Progenitor cell of endocrine pancreas (in vitro differentiated cells): ENCODE measurements at places on chromosomes 12 and 14.

- no peak for DNase-seq
These were observed 157.4 kb upstream of the C14orf180 start for GRCh38 chr14:104421892-104422828.

DNA sequence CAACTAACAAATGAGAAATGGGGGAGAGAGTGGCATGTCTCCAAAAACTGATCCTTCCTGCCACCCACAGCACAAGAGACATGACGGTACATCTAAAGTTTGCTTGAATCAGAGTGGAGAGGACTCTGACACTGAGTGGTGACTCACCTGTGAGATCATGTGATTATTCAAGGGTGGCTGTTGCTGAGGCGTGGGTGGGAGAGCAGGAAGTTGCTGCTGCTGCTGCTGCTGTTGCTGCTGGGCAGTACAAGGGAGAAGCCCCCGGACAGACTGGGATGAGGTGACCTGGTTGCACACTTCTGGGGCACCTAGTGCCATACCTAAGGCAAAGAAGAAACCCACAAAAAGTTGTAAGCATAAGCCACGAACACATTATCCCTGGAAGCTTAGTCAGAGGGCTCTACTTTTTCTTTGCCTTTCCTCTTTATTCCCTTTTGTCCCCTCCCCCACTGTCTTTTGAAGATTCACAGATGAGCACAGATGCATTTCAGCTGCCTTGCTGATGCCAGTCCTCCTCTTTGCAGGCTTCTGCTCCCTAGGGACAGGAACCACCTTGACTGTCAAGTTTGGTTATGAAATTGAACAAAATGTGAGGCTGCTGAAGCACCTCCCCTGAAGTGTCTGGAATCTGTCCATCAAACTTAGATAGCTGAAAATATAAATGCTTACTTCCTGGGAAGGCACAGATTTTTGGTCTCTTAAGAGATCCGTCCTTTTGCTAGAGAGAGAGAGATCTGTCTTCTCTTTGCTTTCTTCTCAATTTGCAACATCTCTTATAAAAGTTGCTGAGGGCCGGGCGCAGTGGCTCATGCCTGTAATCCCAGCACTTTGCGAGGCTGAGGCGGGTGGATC is 29.4 kb upstream of the STAC3 start:
- DNase-seq: no peak

GRCh38 chr12:1481906-1482305 is 112.5 kb downstream of the FBXL14 start:
- no peak for DNase-seq

DNA sequence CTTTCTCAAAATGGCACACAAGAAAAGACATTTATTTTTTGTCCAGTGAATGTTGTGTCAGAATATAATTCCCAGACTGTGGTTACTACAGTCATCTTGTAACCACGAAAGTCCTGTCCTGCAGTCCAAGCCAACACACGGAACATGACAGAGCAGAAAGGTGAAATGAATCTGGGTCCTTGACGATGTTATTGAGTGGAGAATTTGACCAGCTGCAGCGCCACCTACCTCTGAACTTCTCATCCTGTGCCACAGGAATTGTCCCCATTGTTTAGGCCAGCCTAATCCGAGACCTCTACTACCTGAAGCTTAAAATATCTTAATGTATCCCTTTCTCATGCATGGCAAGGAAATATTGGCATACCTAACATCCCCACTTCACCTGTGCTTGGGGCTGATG is 64.1 kb upstream of the OTX2 start:
- DNase-seq: no peak

DNA sequence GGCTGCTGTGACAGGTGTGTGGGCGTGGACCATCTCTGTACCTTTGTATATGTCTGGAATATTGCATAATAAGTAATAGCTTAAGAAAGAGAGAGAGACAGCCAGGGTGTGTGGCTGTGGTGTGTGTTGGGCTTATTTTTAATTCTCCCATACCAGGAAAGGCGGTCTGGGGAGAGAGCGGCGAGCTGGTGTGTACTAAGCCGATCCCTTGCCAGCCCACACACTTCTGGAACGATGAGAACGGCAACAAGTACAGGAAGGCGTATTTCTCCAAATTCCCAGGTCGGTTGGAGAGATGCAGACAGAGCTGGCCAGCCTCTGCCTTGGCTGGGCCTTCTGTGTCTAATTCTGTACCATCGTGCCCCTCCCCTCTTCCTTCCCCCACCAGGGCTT is 63.9 kb downstream of the AACS start:
- DNase-seq: no peak

DNA sequence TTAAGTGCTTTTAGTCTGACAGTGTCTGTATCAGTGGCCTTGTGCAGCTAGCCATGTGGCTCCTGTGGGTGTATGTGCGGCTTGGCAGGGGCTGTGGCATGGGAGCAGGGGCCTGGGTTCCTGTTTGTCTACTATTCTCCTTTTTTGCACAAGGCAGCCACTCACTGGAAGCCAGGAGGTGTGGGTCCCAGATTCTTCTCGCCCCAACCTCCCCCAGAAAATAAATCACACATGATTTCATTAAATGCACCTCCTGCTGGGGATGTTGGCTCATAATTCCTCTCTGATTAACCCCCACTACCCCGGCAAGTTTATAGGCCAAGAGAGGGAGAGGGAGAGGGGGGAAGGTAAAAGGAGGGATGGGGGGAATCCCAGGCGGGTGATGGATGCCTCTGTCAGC is 17.6 kb downstream of the CALCOCO1 start:
- DNase-seq: no peak

DNA sequence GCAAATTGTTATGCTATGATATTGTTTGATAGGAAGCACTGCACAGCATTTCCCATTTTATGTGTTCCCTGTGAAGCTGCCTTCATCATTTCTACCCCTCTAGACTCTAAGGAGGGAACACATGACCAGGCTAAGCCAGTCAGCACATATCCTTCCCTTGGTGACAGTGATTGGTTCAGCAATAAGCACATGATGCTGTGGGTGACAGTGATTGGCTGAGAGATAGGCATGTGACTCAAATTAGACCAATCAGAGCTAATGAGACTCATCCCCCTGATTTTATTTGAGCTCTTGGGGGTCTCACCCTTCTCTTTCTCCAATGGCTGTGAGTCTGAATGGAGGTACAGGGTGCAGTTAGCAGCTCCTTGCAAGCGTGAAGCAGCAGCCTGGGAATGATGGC is 195.2 kb downstream of the NUAK1 start:
- DNase-seq: no peak

GRCh38 chr12:6428326-6428725 is 16.4 kb upstream of the CD27 start:
- DNase-seq: no peak

- no peak for DNase-seq
These were observed 58.3 kb upstream of the ARID2 start for GRCh38 chr12:45671254-45671653.

GRCh38 chr12:69007101-69007854 is 74.3 kb upstream of the CPM start:
- DNase-seq: no peak

GRCh38 chr12:130748786-130749185 is 32.7 kb upstream of the RIMBP2 start:
- DNase-seq: no peak

DNA sequence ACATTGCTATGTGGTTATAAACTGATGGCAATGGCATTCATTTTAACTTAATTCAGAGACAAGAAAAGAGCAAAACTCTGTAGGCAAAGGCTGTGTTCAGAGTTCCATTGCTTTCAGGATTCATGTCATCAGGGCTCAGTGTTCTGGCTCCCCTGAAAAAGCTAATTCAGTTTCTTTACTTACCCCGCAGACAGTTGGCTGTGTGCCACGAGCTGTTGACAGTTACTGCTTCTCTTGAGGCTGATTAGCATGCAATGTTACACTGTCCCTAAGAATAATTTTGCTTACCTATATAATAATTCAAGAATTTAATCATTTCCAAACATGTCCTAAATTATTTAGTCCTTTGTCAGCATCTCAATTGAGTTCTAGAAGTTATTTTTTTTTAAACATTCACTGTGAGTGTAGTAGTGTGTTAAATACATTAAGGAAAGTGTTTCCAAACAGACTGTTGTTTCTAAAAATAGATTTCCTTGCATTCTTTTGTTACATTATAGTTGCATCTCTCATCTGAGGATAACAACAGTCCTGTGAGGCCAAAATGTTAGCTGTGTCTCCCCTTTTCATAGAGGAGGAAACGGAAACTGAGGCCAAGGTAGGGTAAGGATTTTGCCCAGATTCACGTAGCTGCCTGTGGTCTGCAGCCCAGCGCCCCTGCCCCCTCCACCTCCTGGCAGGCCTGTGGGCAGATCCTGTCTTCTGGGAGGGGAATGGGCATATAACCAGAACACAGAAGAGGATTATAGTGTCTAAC is 98.6 kb downstream of the PELI2 start:
- no peak for DNase-seq

- no peak for DNase-seq
These were observed 55.3 kb upstream of the AMN1 start for GRCh38 chr12:31783996-31784645.

- DNase-seq: no peak
These were observed 122.4 kb upstream of the KRR1 start for GRCh38 chr12:75633789-75634188.

DNA sequence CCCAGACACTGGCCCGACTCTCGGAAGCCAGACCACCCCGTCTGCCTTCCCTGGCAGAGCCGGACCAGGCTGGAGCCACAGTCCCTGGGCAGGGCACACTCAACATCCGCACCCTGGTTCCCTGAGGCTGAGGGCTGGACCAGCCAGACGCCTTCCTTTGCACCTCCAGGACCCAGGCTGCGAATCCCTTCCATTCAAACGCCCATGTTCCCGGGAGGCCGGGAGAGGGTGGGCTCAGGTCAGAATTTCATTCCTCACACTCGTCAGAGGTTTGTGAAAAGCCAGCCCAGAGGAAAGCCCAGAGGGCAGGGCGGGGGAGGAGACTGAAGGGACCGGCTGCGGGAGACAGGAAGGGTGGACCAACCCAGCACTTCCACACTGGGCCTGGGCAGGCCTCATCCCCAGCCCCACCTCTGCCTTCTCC is 58.7 kb downstream of the LRRC74A start:
- no peak for DNase-seq

- DNase-seq: no peak
These were observed 117.2 kb downstream of the TMX1 start for GRCh38 chr14:51357250-51357649.

- DNase-seq: no peak
These were observed 32.2 kb downstream of the RAN start for GRCh38 chr12:130904064-130904463.

DNA sequence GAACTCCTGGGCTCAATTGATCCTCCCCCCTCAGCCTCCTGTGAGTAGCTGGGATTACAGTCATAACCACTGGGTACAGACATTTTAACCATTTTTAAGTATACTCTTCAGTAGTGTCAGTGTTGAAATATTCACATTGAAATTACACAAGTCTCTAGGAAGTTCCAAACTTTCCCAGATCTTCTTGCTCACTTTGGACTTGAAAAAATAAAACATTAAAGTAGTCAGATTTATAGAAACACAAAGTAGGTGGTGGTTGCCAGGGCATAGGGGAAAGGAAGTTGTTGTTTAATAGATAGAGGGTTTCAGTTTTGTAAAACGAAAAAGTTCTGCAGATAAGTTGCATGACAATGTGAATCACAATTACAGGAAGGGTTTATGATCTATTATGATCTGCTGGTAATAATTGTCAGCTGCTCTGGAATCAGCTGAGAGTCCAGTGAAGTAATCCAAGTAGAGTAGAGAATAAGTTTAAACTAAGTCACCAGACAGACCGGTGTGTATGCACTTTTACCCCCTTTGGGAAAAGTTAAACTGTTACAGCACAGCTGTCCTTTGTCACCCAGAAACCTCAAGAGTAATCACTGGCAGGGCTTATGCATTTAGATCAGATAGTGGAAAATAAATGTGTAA is 27.4 kb downstream of the PCNX1 start:
- no peak for DNase-seq

- no peak for DNase-seq
These were observed 79.3 kb downstream of the SSPN start for GRCh38 chr12:26274441-26275312.

DNA sequence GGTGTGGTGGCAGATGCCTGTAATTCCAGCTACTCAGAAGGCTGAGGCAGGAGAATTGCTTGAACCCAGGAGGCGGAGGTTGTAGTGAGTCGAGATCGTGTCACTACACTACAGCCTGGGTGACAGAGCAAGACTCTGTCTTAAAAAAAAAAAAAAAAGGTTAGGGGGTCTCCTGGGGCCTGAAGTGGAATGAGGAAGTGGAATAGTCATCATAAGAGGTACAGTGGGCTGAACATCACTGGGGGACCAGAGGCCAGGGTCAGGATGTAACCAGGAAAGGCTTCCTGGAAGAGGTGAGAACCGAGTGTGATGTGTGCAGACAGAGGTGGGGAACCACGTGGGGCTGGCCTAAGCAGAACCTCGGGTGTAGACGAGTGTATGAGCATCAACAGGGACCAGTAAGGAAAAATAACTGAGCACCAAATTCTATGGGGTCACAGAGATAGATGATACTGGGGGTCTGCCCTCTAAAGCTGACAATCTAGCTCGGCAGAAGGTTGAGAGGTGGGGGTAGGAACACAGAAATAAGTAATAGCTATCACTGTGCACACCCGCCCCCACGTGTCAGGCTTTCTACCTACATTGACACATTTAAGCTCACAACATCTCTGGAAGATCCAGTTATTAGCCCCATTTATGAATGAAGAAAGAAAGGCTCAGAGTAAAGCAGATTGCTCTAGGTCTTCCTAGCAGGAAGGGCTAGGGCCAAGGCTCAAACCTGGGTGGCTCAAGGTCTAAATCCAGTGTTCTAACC is 5.0 kb upstream of the COX6A1 start:
- DNase-seq: no peak

DNA sequence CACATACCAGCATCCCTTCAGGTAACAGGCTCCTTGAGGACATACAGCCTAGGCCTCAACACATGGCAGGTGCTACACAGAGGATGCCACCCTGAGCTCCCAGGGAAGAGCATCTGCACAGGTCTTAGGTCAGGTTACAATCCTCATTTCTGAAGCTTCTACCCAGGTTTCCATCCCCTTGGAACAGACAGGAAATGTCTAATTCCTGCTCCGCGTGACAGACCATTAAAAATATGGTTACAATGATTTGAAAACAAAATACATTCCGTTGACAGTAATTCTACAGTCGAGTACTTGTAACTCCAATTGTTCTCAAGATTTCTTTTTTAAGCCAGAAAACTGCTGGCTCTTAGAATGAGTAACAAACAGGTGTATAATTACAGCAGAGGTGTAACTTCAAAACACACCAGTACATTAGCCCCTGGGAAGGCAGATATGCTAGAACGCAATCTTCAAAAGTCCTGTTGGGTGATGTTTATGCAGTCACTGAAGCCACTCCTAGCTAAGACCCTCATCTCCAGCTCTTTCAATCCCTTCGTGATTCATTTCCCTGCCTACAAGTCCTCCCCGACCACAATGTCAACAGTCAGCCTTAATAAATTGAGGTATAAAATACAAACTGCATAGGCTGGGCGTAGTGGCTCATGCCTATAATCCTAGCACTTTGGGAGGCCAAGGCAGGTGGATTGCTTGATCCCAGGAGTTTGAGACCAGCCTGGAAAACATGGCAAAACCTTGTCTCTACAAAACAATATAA is 11.6 kb downstream of the SETD3 start:
- DNase-seq: no peak

DNA sequence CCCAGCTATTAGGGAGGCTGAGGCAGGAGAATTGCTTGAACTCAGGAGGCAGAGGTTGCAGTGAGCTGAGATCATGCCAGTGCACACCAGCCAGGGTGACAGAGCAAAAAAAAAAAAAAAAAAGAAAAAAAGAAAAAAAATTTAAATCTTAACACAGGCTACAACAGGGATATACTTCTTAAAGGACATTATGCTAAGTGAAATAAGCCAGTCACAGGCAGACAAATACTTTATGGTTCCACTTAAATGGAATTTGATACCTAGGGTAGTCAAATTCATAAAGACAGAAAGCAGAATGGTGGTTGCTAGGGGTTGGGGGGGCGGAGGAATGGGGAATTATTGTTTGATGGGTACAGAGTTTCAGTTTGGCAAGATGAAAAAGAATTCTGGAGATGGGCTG is 14.8 kb upstream of the PPTC7 start:
- no peak for DNase-seq
